Effector memory CD4-positive, alpha-beta T cell (primary cell): ENCODE measurements at places on chromosomes 5 and 9.
A peak's percentile ranks its signal among the peaks of the same experiment; 100 is the strongest.

DNA sequence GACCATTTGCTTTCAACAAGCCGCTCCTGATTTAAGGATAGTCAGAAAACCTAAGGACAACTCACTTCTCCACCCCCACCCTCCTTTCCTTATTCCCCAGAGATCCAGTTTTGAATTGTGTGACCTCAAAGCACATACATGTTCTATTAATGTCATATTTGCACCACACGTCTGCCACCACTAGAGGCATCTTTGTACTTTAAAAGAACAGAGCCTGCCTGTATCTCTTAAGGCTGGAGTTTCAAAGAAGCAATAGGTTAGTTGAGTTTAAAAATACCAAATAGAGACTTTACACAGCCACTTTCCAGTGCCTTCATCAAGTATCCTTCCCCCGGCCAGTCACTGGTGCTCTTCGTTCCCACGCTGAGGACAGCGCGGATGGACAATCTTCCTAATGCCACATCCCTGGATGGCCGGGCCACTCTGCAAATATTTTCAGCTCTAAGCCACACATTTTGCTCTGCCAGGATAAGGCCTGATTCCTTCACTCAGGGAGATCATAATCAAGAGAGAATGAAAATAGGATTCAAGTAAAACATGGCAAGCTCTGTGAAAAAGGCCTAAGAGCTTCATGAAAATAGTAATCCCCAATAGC lies 146.3 kb downstream of the SNCAIP start:
- no peaks in the 10 kb centered on the region for H3K27me3 ChIP-seq
- no peaks in the 10 kb centered on the region for H3K4me1 ChIP-seq
- H3K27ac ChIP-seq = no peak overlapping the region
- H3K4me3 ChIP-seq = no peak overlapping the region

GRCh38 chr5:157029457-157029856 lies 29.5 kb downstream of the HAVCR1 start:
- no peaks in the 10 kb centered on the region for H3K27me3 ChIP-seq
- no peak overlapping the region for H3K27ac ChIP-seq
- no peaks in the 10 kb centered on the region for H3K4me1 ChIP-seq
- no peak overlapping the region for H3K4me3 ChIP-seq

DNA sequence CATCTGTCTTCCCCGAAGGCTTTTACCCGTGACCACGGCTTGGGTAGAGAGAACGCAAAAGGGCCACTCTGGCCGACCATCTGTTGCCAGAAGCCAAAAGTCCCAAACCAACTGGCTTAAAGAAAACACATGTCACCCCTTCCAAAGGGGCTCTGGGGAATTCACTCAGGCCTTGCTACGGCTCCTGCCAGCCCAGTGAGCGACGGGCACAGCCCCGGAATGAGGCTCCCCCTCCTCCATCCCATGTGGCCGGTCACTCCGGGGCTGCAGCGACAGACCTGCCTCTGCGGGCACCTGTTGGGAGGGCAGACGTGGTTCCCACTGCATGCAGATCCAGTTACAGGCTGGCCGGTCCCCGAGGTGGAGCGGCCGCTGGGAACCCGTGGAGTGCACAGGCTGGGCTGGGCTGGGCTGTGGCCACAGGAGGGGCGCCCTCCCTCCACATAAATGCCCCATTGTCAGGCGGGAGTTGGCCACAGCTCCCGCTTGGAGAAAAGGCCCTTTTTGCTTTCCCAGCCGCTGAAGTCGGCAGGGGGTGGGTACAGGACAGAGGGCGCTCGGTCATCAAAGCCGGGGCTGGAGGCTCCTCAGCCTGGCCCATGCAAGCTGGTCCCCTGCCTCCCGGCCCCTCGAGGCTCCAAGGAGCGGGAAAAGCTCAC lies 19.9 kb downstream of the NOTCH1 start:
- H3K27ac ChIP-seq = no peak overlapping the region
- peaks cover 25% of the 10 kb centered on the region for H3K36me3 ChIP-seq
- H3K4me1 ChIP-seq = peaks cover 18% of the 10 kb centered on the region
- no peaks in the 10 kb centered on the region for H3K27me3 ChIP-seq

DNA sequence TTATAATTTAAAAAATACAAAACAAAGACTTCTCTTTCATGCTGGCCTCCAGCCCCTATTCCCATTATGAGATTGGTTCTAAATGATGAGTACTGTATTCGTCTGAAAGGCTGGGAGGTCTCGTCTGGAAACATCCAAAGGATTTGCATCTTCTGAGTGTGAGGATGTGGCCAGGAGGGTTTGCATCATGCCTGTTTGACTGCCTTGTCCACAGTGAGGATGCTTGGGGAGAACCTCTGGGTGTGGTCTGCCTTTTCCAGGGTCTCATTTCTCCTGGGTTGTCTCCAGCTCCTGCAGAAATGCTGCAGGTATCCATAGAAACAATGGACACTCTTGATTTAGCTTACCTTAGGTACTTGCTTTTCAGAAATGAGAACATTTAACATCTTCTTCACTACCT lies 26.4 kb upstream of the CXCL14 start:
- no peaks in the 10 kb centered on the region for H3K4me1 ChIP-seq
- H3K36me3 ChIP-seq = no peaks in the 10 kb centered on the region
- H3K27me3 ChIP-seq = no peaks in the 10 kb centered on the region
- H3K4me3 ChIP-seq = no peak overlapping the region

- H3K36me3 ChIP-seq = no peaks in the 10 kb centered on the region
- H3K27ac ChIP-seq = no peak overlapping the region
- H3K27me3 ChIP-seq = no peaks in the 10 kb centered on the region
- H3K4me1 ChIP-seq = no peaks in the 10 kb centered on the region
These were observed 164.0 kb downstream of the TTC39B start for GRCh38 chr9:15142878-15143534.

GRCh38 chr9:89996773-89997172 lies 392.0 kb downstream of the GADD45G start:
- H3K27me3 ChIP-seq = no peaks in the 10 kb centered on the region
- no peak for DNase-seq
- no peaks in the 10 kb centered on the region for H3K36me3 ChIP-seq
- no peak overlapping the region for H3K27ac ChIP-seq

- H3K4me3 ChIP-seq = no peak overlapping the region
- H3K27ac ChIP-seq = no peak overlapping the region
- no peaks in the 10 kb centered on the region for H3K27me3 ChIP-seq
- no peaks in the 10 kb centered on the region for H3K36me3 ChIP-seq
- DNase-seq = no peak
These were observed 27.5 kb downstream of the ZNF474 start for GRCh38 chr5:122156724-122157325.

GRCh38 chr5:170296935-170297588 lies 515 bp downstream of the LCP2 start:
- peak overlapping the region; percentile 98 for H3K4me3 ChIP-seq
- no peak for DNase-seq
- H3K27me3 ChIP-seq = no peaks in the 10 kb centered on the region
- H3K36me3 ChIP-seq = peaks cover 15% of the 10 kb centered on the region

DNA sequence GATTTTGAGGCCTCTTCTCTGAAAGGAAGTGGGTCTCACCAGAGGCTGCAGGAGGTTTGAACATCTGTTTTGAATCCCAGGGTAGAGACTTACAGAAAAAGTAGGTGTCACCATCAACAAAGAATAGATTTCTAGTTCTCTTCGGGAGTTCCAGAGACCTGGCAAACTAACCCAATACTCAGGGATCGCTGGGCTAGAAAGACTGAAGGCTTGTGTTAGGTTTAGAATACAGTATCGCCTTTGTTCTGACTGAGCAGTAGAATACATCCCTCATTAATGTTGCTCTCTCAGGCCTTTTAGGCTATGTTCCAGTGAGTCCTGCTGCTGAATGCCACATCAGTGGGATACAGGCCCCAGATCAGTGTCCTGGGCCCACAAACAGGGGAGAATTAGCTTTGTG lies 27.2 kb downstream of the RUSC2 start:
- no peaks in the 10 kb centered on the region for H3K4me1 ChIP-seq
- H3K36me3 ChIP-seq = no peaks in the 10 kb centered on the region
- H3K27me3 ChIP-seq = no peaks in the 10 kb centered on the region
- no peak overlapping the region for H3K4me3 ChIP-seq

DNA sequence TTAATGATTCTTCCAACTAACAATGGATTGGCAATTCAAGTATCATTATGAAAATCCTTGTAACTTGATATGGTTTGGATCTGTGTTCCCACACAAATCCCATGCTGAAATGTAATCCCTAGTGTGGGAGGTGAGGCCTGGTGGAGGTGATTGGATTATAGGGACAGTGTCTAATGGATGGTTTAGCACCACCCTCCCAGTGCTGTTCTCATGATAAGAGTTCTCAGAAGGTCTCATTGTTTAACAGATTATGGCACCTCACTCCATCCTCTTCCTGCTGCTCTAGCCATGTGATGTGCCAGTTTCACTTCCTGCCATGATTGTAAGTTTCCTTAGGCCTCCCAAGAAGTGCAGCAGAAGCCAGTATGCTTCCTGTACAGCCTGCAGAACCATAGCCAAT lies 1116.2 kb upstream of the EDIL3 start:
- no peaks in the 10 kb centered on the region for H3K27me3 ChIP-seq
- H3K36me3 ChIP-seq = no peaks in the 10 kb centered on the region
- no peak overlapping the region for H3K27ac ChIP-seq
- H3K4me1 ChIP-seq = no peaks in the 10 kb centered on the region

DNA sequence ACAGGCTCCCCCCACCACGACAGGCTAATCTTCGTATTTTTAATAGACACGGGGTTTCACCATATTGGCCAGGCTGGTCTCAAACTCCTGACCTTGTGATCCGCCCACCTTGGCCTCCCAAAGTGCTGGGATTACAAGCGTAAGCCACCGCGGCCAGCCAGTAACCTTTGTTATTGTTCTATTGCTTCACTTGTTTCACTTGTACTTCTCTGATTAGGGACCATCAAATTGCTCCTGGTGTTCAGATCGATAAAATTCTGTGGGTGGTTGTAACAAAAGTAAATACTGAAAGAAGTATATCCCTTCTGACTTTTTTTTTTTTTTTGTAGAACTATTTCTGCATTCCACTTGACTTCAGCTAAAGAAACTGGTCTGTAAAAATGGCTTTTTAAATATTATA lies 445.5 kb upstream of the CDH10 start:
- no peak overlapping the region for H3K4me3 ChIP-seq
- no peak for DNase-seq
- H3K27ac ChIP-seq = no peak overlapping the region
- H3K4me1 ChIP-seq = no peaks in the 10 kb centered on the region
